ENCODE measurements at places on chromosomes 12 and 14. TPM values are rescaled to one million over a fixed set of nuclear protein-coding genes. Genes with fewer than 3 reads are reported as not detected.

Gene SLCO1C1
- total RNA-seq, result 0.92 TPM

Gene RBMS2
- total RNA-seq, result 129 TPM

Gene BCAT1
- 50.6 TPM for total RNA-seq

Gene TBC1D30
- 11.5 TPM for total RNA-seq

Gene RGS6
- total RNA-seq, result 2.5 TPM

Gene KRT73
- not detected for total RNA-seq

Gene RPS6KL1
- 2.0 TPM for total RNA-seq

Gene AQP2
- not detected for total RNA-seq

Gene PTPRO
- 21.4 TPM for total RNA-seq

Gene MSI1
- total RNA-seq, result 0.44 TPM

Gene SCN8A
- 0.53 TPM for total RNA-seq

Gene RPL10L
- total RNA-seq, result not detected

Gene KLRD1
- 13.6 TPM for total RNA-seq

Gene PZP
- total RNA-seq, result 2.7 TPM

Gene TCL1B
- total RNA-seq, result not detected

GRCh38 chr14:61379639-61380184 lies 58.3 kb downstream of the PRKCH start:
- no peak for DNase-seq

GRCh38 chr12:115923851-115924250 lies 353.6 kb downstream of the MED13L start:
- DNase-seq, result no peak

GRCh38 chr14:61645247-61645646 lies 50.1 kb upstream of the HIF1A start:
- no peak for DNase-seq

DNA sequence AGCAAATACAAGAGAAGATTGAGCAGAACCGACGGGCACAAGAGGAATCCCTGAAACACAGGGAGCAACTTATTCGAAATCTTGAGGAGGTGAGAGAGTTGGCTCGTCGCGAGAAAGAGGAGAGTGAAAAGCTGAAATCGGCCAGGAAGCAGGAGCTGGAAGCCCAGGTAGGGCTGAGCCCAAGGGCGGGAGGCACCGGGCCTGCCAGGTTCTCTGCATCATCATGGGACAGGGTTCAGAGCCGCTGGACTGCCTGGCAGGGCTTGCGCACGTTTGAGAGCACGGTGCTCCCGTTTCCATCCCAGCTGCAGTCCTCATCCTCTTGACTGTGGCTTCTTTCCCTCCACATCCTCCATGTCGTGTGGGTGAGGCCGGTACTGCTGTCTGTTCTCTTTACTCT lies 14.4 kb downstream of the TCHP start:
- DNase-seq, result peak; percentile 15

DNA sequence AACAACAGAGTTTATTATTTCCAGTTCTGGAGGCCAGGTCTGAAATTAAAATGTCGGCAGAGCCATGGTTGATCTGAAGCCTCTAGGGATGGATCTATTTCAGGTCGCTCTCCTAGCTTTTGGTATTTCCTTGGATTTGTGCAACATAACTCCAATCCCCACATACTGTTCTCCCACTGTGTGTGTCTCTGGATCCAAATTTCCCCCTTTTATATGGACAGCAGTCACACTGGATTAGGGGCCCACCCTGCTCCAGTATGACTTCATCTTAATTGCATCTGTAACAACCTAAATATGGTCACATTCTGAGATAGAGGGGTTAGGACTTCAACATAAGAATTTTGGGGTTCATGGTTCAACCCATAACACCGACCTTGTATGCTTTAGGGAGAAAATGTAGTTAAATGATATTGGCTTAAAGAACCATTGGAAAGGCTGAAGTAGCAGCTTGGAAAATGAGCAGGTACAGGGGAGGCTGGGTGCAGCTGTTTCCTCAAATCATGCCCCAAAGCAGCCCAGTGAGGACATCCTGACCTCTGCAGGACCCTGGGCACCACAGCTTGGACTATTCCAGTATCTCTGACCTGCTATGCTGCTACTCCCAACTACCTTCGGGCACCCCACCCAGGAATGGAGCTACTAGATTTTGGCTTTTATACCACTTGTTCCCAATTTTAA lies 13.9 kb upstream of the MDM2 start:
- DNase-seq, result no peak

- DNase-seq, result no peak
Measured at GRCh38 chr12:1815814-1816729, 4.3 kb upstream of the LRTM2 start.

- DNase-seq, result no peak
Measured at GRCh38 chr14:22597771-22598098, 365 bp upstream of the ABHD4 start.

DNA sequence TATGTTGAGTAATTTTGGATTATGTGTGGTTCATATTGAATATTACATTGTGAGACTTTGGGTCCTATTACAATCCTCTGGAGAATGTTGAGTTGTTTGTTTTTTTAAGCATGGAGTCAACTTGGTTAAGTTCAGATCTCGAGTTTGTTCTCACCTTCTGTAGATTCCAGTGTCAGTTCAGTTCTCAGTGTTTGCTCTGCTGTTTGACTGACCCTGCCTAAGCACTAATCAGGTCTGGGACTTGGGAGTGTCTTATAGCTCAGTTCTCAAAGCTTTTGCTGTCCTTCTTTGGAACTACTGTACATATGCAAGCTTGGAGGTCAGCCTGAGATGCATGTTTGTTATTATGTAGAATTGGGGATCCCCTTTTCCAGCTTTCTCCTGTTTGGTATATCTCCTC lies 63.1 kb downstream of the DIP2B start:
- no peak for DNase-seq

GRCh38 chr14:65335411-65335947 lies 77.1 kb upstream of the FUT8 start:
- no peak for DNase-seq

- no peak for DNase-seq
Measured at GRCh38 chr12:45354399-45354798, 138.5 kb downstream of the ANO6 start.

- no peak for DNase-seq
Measured at GRCh38 chr12:728781-729180, 23.6 kb upstream of the WNK1 start.

- DNase-seq, result no peak
Measured at GRCh38 chr14:32011225-32011624, 65.9 kb upstream of the ARHGAP5 start.

DNA sequence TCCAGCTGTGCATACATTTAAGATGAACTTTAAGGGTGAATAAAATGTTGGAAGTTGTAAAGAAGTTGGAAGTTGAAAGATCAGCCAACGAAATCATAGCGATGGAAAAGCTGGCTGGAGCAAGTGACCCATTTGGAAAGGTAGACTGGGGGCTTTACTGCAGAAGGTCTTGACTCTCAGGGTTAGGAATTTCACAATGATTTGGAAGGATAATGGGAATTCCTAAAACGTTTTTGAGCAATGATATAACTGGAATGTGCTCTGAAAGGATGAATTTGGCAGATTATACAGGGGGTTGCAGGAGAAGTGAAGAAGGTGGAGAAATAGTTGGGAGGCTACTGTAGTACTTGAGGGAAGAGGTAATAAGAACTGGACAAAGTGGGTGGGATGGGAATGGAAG lies 27.4 kb downstream of the EMP1 start:
- no peak for DNase-seq

DNA sequence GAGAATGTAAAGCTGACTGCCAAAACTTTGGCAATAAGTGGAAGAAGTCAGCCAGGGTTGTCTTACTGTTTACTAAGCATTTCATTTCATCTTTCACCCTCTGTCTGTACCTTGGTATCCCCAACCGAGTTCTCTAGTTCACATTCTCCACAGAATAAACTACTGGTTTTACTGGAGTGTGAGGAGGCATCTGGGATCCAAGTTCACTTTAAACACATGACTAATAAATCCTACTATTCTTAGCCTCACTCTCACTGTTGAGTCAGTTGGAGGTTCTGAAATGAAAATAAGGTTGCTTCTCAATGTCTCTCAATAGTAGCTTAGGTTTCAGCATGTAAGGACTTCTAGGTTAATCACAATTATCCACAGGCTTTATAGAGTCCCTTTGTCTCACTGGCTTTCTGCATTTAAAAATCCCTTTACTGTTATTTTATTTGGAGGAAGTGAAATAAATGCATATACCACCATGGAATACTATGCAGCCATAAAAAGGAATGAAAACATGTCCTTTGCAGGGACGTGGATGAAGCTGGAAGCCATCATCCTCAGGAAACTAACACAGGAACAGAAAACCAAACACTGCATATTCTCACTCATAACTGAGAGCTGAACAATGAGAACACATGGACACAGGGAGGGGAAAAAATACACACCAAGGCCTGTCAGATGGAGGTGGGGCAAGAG lies 95.8 kb downstream of the EPS8 start:
- DNase-seq, result no peak

DNA sequence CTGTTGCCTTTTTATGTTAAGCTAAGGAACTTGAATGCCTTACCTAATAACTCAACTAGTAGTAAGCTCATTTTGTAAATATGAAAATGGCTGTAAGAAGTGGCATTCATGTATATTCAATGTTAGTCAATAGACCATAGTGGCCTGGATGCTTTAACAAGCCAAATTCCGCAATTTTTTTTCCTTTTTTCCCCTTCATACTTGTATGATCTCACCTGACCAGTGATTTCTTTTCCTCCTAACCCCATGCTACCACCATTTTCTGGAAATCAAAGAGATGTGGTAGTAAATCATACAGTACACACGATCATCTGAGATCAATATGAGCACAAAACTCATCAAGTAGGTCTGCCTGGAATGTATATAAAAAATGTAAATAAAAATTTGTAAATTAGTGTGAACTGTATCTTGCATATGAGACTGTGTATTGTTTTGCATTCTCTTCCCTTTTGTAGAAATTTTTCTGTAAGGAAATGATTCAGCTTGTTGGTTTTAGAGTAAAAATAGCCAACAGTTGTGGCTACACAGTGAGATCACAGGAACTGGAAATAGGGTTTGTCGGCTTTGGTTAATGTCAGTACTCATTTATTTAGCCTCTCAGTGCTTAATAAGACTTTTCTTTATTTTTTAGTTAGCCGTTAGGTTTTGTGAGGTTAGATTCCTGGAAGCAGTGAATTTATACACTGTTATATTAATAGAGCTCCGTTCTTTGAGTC lies 62.5 kb downstream of the ETNK1 start:
- no peak for DNase-seq

GRCh38 chr12:104057771-104058197 lies 6.5 kb upstream of the HCFC2 start:
- DNase-seq, result no peak

DNA sequence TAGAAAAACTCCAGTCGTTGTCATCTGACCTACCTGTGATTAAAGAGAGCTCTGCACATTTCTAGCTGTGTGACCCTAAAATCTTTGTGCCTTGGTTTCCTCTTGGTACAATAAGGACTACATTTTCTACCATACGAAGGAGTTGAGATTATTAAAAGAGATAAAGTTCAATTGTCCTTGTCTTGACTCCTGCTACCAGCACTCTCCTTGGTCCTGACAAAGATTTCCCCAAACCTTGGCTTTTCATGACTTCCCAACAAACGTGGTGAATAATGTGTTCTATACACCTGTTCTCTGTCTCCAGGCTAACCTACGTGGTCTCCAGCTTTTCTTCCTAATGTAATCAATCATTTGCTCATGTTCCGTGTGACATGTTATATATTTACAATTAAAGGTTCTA lies 223.5 kb downstream of the MSRB3 start:
- no peak for DNase-seq

DNA sequence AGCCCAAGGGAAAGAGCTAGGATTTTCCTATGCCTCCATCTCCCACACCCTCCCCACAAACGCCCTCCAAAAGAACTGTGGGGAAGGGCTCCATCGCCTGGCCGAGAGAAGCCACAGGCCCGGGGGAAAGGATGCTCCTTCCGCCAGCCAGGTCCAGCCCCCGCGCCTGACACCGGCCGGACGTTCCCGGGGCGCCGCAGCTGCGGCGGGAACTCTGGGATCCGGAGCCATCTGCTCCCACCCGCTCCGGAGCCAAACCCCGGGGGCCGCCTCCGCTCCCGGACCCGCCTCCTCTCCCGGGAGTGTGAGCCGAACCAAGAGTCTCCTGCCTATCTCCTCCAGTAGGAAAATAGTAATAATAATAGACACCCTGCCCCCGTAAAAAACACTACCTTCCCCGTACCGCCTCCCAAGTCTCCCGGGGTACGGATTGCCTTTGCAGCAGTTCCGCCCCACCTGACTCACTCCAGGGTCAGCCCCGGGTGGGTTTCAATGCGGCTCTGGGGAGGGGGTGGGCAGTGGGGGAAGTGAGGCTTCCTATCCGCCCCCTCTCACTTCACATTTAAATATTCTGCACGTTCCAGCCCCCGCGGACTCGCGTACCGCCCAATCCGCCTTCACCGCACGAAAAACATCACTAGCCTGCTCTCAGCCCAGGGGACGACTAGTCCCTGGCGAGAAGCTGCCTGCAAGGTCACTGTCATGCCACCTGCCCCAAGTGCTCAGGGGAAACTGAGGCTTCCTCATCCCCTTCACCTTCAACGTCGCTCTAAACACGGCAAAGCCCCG lies 2.4 kb downstream of the AGAP2 start:
- no peak for DNase-seq

GRCh38 chr12:4957761-4958160 lies 48.1 kb downstream of the KCNA1 start:
- DNase-seq, result no peak

DNA sequence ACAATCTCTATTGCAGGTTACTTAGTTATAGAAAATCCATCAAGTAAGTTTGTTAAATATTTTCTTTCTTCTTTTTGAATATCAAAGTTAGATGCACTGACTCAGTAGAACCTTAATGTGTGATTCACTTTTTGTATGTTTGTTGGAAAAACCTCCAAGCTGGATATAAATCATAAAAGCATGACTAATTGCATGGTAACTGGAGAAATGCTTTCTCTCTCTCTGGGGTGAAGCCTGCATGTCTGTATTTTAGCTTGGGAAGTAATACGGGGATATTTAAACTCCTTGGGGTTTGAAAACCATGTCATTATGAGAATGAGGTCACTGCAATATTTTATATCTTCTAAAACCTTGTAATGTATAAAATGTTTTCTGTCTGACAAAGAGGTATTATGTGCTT lies 58.6 kb upstream of the MYF6 start:
- no peak for DNase-seq

DNA sequence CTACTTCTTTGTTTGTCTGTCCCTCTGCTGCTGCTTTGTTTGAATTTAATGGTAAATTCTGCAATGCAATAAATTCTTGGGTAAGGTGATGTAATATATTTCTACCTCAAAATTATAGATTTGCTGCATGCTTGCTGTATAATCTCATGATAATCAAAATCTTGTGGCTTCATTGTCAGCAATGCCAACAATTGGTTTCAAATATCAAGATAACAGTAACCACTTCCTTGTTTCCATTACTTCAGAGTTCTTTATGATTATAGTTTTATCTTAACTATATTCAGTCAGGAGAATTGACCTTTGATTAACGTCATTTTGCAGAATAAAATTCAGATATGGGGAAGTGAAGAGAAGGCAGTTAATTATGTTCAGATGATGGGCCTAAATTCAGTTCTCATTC lies 30.2 kb upstream of the RNU6-8 start:
- no peak for DNase-seq

GRCh38 chr12:52280319-52280795 lies 5.9 kb downstream of the KRT86 start:
- DNase-seq, result peak; percentile 89

Data from lower lobe of right lung (tissue), 2 donors.